Activated T-helper 2 cell treated with anti-CD3 and anti-CD28 coated beads, Interferon-gamma antibody, Interleukin-2, Interleukin-4, amounts not matched to agents 10 μg/mL and 5 μg/mL and 100 μg/mL, durations not matched to agents 14 hours and 24 hours and 36 hours (primary cell): ENCODE measurements at places on chromosomes 2 and 18. TPM values are rescaled to one million over a fixed set of nuclear protein-coding genes. Genes with fewer than 3 reads are reported as not detected.

The RRM2 gene
- 374 TPM in 2 replicates for total RNA-seq

DNA sequence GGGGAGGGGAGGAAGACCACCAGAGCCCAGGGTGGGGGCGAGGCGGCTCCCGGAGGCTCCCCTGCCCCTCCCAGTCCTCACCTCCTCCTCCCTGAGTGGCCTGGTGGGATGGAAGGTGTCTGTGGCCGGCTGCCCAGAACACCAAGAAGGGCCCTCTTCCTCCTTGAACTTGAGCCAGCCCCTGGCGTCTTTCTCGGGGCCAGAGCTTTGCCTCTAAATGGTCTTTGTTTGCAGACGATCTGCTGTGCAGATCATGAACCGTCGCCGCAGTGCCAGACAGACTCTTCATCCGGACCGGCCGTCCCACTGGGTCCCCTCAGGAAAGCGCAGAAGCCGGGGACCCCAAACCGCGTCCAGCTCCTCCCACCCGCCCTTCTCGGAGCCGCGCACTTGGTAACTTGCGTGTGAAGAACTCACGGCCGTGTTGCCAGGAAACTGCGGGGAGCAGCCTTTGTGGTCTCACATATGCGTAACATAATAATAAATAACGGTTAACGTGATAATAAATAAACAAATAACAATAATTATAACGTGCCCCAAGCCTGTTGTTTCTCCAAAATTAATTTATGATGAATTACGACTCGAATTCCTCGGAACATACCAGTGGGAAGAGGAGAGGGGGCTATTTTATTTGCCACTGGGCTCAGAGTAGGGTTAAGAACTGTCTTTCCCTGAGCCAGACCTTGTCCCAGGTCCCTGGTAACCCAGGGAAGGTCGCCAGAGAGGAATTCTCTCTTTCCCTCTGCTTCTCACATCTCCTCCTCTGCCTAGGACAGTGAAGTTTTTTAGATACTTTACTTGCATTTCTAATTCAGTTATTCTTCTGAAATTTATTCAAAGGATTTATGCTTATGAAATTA is 41.0 kb downstream of the PTGR3 start:
- no peak for DNase-seq

The ZNF804A gene
- total RNA-seq: not detected in 2 replicates

The CENPA gene
- 24.3 and 27.3 TPM in 2 replicates for total RNA-seq

GRCh38 chr2:155825876-155826275 is 506.6 kb downstream of the NR4A2 start:
- no peak for DNase-seq

DNA sequence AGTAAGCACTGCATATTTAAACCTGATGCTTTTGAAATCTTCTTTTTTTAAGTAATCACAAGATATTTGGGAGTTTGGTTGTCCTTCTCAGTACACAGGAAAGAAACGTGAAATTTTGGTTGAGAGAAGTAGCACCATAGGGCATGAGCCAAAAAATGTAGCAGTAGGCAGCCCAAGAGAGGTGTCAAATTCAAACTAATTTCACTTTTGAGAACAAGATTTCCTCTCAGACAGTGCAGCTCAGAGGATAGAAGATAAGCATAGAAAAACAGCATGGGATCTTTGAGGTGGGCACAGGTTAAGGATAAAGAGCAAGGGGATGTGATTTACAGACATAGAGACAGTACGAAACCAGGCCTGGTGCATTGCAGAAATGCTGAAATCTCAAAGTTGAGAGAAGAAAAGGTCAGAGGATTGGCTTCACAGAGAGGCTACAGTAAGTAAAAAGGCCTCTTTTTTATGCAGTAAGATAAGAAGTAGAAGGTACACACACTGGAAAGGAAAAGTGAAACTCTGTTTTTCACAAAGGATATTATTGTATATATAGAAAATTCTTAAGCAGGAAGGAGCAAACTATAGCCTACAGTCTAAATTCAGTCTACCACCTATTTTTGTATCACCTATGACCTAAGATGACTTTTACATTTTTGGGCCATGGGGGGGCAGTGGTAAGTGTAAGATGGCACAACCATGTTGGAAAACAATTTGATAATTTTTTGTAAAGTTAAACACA is 89.8 kb downstream of the PKP4 start:
- no peak for DNase-seq

- peak; percentile 20 for DNase-seq
These were observed 2.0 kb downstream of the PHLPP1 start for GRCh38 chr18:62717169-62717924.

- DNase-seq: no peak
These were observed 517.0 kb upstream of the SOX11 start for GRCh38 chr2:5175231-5175630.

- no peak for DNase-seq
These were observed 2.2 kb upstream of the SP5 start for GRCh38 chr2:170712653-170713542.

- DNase-seq: no peak
These were observed 607.4 kb downstream of the CBLN2 start for GRCh38 chr18:71936744-71937143.

DNA sequence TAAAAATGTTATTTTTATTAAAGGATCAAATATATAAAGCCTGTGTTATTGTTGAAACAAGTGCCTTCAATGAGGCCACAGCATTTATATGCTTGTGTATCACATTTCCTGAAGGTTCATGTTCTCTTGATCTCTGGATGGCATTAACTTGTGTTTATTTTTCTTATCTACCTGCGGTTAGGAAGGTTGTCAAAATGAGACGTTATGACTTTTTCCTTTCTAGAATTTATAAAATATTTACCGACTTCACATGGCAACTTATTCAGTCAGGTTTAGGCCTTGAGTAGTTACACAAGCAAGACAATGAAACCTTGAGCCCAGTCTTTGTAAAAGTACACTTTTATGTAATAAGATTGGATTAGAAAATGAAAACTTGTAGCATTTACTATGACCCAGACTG is 196.4 kb upstream of the ACVR2A start:
- no peak for DNase-seq

DNA sequence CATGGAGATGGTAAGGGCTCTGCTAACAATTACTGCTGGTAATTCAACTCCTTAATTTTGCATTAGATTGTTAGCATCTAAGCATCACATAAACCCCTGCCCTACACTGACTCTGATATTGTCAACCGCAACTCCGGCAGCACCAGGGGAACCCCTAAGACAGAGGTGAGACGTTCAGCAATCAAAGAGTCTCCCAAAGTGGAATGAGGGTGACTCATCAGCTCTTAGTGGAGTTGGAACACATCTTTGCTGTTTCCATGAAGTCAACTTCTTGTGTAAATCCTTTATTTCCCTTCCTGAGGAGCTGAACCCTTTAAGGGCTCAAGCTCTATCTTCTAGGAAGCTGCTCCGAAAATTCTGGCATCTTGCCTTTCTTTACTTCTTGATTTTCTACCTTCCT is 52.1 kb downstream of the ABCG8 start:
- no peak for DNase-seq

The GRHL1 gene
- 0.90 and 1.4 TPM in 2 replicates for total RNA-seq

The SGPP2 gene
- 10.6 and 11.4 TPM in 2 replicates for total RNA-seq

GRCh38 chr2:120952318-120952717 is 216.7 kb downstream of the GLI2 start:
- no peak for DNase-seq

DNA sequence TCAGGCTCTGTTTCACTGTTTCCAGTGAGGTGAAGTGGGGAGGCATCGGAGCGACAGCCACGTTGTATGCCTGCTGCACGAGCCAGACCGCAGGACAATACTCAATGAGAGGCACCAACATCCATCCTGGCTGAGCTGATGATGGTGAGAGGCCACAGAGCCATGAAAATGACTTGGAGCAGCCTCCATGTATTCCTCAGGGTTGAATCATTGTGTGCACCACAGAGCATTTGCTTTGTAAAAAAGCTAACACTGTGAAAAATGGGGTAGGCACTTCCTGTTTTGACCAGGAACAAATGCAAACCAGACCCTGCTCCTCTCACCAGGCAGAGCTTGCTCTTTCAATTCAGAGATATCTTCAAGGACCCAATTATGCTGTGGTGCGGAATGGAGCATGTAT is 87.2 kb downstream of the LPIN1 start:
- DNase-seq: no peak

The CBLN2 gene
- not detected in 2 replicates for total RNA-seq

The SETBP1 gene
- total RNA-seq: 27.3 and 27.4 TPM in 2 replicates

DNA sequence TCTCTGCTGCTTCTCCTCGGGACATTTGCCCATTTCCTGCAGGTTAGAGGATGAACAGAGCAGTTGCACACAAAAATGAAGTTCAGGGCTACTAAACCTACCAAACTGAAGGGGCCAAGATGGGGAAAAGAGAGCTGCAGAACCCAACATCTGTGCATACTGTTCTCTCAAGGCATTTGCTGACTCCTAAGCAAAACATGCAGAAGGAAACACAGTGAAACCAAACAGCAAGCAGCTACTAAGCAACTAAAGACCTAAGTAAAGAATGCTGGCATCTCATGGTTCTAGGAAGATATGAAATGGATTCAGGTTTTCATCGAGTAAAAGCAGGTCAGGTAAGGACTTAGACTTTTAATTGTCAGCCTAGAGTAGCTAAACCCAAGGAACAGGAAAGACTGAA is 111.9 kb upstream of the SYT4 start:
- no peak for DNase-seq

The PLGLB1 gene
- 2.1 and 2.2 TPM in 2 replicates for total RNA-seq

DNA sequence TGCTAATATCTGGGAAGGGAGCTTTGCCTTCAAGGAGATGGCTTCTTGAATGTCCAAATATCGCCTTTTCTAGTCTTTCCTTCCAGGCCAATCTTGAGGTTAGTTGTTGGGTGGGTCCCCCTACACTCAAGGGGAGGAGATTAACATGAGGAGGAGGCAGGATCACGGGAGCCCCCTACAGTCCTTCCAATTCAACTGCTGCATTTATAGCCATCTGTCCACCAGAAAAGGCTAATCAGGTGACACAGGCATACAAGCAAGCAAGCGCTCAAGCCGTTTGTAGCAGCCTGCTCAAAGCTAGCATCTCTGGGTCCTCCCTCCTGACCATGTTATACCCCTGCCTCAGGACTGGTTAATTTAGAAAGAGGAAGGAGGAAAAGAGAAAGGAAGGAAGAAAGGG is 87.6 kb downstream of the MRPS9 start:
- no peak for DNase-seq

The CYP27C1 gene
- total RNA-seq: not detected in 2 replicates

DNA sequence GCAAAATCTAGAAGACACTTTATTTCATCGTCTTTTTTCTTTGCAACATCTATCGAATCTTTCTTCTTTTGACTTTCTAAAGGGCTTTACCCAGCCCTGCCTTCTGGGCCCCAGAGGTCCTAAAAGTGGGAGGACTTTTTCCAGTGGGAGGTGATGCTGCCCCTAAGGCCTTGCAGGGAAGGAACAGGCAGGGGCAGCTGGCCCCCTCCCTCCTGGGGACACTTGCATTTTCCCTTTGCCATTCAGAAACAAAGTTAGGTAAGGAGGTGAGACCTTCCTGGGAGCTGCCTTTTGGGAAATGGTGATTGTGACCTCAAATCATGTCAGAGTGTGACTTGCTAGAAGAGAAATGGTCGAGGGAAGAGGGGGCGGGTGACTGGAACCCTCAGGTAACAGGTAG is 132.7 kb downstream of the GLI2 start:
- DNase-seq: no peak

- DNase-seq: no peak
These were observed 141.4 kb upstream of the LTBP1 start for GRCh38 chr2:32805104-32806095.

- DNase-seq: no peak
These were observed 200.4 kb downstream of the CTNNA2 start for GRCh38 chr2:79713131-79713785.

DNA sequence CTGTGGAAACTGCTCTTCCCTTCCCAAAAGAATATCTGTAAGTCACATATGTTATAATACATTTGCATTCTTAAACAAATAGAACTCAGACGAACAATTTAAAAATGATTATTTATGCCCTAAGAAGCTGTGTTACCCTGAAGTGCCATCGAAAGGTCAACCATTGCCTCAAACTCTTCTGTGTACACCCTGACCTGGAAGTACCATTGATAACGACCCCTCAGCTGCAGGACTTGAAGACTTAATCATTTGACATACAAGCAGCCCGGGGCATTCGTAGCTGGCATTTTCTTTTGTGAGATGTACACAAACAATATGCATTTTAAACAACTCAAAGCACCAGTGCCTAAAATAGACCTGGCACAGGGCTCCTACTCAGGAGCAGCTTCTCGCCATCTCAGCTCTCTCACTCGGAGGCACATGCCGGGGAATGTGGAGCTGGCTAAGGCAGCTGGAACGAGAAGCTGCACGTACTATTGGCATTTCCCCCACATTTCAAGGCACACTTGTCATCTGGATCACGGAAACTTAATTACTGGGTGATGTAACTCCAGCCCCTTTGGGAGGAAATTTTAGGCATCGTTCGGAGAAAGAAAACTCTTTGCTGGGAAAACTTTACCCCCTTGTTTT is 170.0 kb upstream of the GALNT5 start:
- DNase-seq: no peak

GRCh38 chr2:74441690-74442482 is at the start of gene RTKN:
Gene RTKN (minus strand): TSS chr2:74441937. CDS start chr2:74441816, 121 bp downstream.
- DNase-seq: no peak

DNA sequence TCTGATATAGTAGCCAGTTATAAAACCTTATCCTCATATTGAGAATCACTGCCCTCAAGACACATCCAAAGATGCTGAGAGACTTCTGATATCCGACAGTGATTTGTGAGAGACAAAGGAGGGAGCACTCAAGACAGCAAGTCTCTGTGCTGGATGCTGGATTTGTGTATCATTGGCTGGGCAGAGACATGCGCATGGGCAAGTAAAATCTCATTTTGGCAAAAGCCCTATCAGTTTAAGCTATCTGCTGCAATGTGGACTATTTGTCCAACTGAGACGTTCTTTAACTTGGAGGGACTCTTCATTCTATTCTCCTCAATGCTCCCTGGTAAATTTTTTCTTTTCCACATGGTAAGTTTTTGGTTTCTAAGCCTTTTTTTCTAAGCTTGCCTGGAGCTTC is 107.5 kb downstream of the SS18 start:
- no peak for DNase-seq

GRCh38 chr2:51165534-51166260 is 133.8 kb upstream of the NRXN1 start:
- DNase-seq: no peak

- no peak for DNase-seq
These were observed 101.2 kb downstream of the ZNF236 start for GRCh38 chr18:76923485-76924085.

- no peak for DNase-seq
These were observed 61.5 kb downstream of the TNFRSF11A start for GRCh38 chr18:62386601-62387000.

The SP140 gene
- total RNA-seq: 316 and 317 TPM in 2 replicates

The PMAIP1 gene
- total RNA-seq: 41.8 and 42.0 TPM in 2 replicates

DNA sequence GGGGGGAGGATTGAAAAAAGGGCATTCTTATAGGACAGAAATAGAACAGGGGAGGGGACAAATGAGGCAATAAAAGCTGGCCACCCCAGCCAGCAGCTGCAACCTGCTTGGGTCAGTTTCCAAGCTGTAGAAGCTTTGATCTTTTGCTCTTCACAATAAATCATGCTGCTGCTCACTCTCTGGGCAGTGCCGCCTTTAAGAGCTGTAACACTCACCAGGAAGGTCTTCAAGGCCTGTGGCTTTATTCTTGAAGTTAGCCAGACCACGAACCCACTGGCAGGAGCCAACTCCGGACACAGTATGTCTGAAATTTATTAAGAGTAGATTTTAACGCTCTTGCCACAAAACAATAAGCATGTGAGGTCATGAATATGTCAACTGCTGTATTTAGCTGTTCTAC is 649.9 kb upstream of the RAB6C start:
- no peak for DNase-seq

The MSTN gene
- not detected in 2 replicates for total RNA-seq

- DNase-seq: no peak
These were observed 6.8 kb downstream of the RAB12 start for GRCh38 chr18:8616028-8616401.

GRCh38 chr2:206518997-206519396 is 75.7 kb downstream of the ADAM23 start:
- no peak for DNase-seq
